ENCODE measurements at places on chromosomes 2 and 18. TPM values are rescaled to one million over a fixed set of nuclear protein-coding genes. Genes with fewer than 3 reads are reported as not detected.

LYPD6B gene
- not detected for total RNA-seq

FBXO36 gene
- total RNA-seq = 1.6 TPM

ASXL3 gene
- total RNA-seq = not detected

LYPD6 gene
- not detected for total RNA-seq

ABHD1 gene
- 0.36 TPM for total RNA-seq

SERPINB3 gene
- not detected for total RNA-seq

LOXHD1 gene
- total RNA-seq = 0.45 TPM

MC5R gene
- total RNA-seq = not detected

FTCDNL1 gene
- total RNA-seq = 2.0 TPM

CENPO gene
- total RNA-seq = 40.7 TPM

CFAP65 gene
- total RNA-seq = not detected

MYO7B gene
- total RNA-seq = 1.2 TPM

PROM2 gene
- total RNA-seq = 0.47 TPM

TFCP2L1 gene
- 0.04 TPM for total RNA-seq

ZNF385B gene
- not detected for total RNA-seq

VSNL1 gene
- total RNA-seq = not detected

COLEC12 gene
- total RNA-seq = not detected

EXOC6B gene
- 6.2 TPM for total RNA-seq

IL1B gene
- not detected for total RNA-seq

TRPM8 gene
- total RNA-seq = not detected

FIGN gene
- not detected for total RNA-seq

ASXL2 gene
- total RNA-seq = 42.8 TPM

CHRNA1 gene
- not detected for total RNA-seq

MDH1 gene
- total RNA-seq = 241 TPM

UGT1A8 gene
- total RNA-seq = not detected

FARSB gene
- 56.7 TPM for total RNA-seq

NTSR2 gene
- not detected for total RNA-seq

HOXD10 gene
- not detected for total RNA-seq

ACOXL gene
- total RNA-seq = 0.56 TPM

DAPL1 gene
- not detected for total RNA-seq

LBX2 gene
- total RNA-seq = 0.36 TPM

GALNT14 gene
- total RNA-seq = 1.1 TPM

TTC39C gene
- total RNA-seq = 37.9 TPM

COL4A3 gene
- total RNA-seq = not detected

FKBP1B gene
- 1.7 TPM for total RNA-seq

CDK15 gene
- not detected for total RNA-seq

IL36RN gene
- total RNA-seq = not detected

RGPD6 gene
- total RNA-seq = 17.5 TPM

GPR155 gene
- 13.3 TPM for total RNA-seq

FLACC1 gene
- total RNA-seq = 0.76 TPM

STRADB gene
- total RNA-seq = 25.9 TPM

HOXD12 gene
- total RNA-seq = not detected

All from activated CD8-positive, alpha-beta T cell treated with anti-CD3 and anti-CD28 coated beads for 36 hours (primary cell).